ENCODE measurements at places on chromosomes 2 and 18. TPM values are rescaled to one million over a fixed set of nuclear protein-coding genes. Genes with fewer than 3 reads are reported as not detected.

DNA sequence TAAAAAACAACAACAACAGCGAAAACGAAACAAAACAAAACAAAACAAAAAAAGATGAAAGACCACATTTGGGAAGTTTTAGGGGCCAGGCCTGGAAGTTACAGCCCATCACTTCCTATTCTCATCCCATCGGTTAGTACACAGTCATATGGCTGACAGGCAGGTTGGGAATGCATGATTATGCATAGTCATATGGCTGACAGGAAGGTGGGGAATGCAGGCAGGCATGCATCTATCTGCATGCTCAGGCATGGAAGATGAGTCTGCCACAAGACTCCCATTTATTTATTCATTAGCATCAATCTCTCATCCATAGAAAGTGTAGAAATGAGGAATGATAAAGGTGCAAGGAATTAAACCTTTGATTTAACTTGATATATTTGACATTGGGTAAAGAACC is 325.3 kb upstream of the MEX3C start:
- DNase-seq: no peak
- H3K36me3 ChIP-seq: no peaks in the 10 kb centered on the region
- no peak overlapping the region for H3K4me3 ChIP-seq
- H3K27me3 ChIP-seq: no peaks in the 10 kb centered on the region
- no peaks in the 10 kb centered on the region for H3K4me1 ChIP-seq

GRCh38 chr2:232367591-232368233 is 10.8 kb upstream of the ALPP start:
- no peak overlapping the region for H3K27ac ChIP-seq
- H3K4me3 ChIP-seq: no peak overlapping the region
- no peaks in the 10 kb centered on the region for H3K27me3 ChIP-seq

DNA sequence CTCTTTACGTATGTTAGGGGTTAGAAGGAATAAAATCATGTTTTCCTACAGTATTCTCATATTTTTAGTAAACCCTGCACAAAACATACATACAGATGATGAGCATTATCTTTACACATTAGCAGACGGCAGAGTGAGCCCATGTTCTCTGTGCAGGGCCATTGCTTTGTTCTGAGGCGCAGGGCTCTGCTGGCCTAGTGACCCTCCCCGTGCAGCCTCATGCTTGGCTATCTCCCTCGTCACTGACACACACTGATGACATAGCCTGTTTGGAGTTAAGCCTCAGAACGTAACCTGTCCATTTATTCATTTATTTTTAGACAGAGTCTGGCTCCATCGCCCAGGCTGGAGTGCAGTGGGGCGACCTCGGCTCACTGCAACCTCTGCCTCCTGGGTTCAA is 115.9 kb upstream of the FOSL2 start:
- H3K4me1 ChIP-seq: no peaks in the 10 kb centered on the region
- DNase-seq: no peak
- no peaks in the 10 kb centered on the region for H3K36me3 ChIP-seq

- no peaks in the 10 kb centered on the region for H3K27me3 ChIP-seq
- no peak for DNase-seq
- no peaks in the 10 kb centered on the region for H3K4me1 ChIP-seq
- H3K27ac ChIP-seq: no peak overlapping the region
- H3K36me3 ChIP-seq: no peaks in the 10 kb centered on the region
- no peak overlapping the region for H3K4me3 ChIP-seq
These were observed 525.9 kb upstream of the ZNF804A start for GRCh38 chr2:184072470-184072869.

DNA sequence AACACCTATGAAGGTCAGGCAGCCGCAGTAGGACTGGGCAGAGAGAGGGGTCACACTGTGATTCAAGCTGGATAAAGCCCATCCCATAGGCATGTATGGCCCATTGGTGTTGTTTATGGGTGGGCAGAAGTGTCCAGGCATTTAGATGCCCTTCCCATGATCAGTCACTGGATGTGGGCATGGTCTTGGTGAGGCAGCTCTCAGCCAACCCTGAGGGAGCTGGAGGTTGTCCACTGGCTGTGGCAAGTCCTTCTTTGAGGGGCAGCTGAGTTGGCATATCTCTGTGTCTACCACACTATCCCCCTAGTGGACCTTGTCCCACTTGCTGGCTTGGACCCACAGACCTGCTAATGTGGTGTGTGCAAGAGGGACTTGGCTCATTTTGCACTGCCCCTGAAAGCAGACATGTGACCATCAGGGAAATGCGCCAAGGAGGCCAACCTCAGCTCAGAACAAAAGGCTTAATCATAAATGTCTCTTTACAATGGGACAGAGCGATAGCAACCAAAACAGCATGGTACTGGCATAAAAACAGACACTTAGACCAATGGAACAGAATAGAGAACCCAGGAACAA is 82.0 kb downstream of the TMEM17 start:
- no peaks in the 10 kb centered on the region for H3K36me3 ChIP-seq
- no peaks in the 10 kb centered on the region for H3K4me1 ChIP-seq
- no peak overlapping the region for H3K27ac ChIP-seq
- no peak overlapping the region for H3K4me3 ChIP-seq

DNA sequence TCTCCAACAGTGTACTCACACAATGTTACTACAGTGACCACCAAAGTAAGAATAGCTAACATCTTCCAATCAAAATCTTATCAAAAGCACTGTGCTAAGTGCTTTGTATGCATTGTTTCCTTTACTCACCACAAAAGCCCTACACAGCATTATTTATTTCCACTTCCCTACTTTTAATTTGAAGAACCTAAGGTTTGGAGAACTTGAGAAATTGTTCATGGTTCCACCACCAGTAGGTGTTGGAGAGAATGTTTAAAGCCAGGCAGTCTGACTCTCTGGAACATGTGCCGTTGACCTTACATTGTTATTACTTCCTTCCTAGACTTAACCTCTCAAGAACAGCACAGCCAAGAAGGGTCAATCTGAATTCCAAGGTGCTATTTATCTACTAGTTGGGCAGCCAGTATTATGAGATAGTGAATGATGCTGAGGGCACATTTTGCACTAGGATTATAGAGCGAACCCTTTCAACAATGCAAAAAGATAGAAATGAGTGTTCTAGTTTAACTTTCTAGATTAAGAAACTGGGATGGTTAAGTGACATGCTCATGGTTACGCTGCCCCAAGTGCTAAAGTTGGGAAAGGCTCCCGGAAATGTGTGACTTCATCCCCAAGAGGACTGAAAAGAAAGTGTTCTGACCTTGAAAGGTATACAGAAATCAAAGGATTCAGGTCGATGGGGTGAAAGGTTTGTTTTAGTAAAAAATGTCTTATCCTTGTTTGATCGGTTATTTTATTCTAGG is 55.2 kb upstream of the FAM136A start:
- H3K27me3 ChIP-seq: no peaks in the 10 kb centered on the region
- DNase-seq: no peak
- H3K4me1 ChIP-seq: no peaks in the 10 kb centered on the region
- H3K4me3 ChIP-seq: no peak overlapping the region

DNA sequence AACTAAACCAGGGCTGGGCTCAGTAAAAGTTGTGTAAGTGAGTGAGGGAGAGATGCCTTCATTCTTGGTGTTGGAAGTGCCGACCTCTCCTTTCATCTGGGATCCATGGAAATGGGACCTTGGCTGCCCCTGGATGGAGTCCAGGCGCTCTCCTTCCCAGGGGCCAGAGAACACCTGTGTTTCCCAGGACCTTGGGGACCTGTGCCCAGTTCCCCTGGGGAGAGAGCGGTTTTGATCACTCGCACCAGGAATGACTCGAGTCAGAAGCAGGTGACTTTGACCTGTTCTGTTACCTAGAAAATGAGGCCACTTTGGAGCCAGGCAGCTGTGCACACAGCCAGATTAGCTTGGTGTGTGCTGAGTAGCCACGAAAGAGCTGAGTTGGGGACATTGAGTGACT is 97.3 kb downstream of the SH3BP4 start:
- DNase-seq: peak; percentile 98
- H3K27me3 ChIP-seq: no peaks in the 10 kb centered on the region
- peaks cover 5% of the 10 kb centered on the region for H3K36me3 ChIP-seq
- peak overlapping the region; percentile 96 for H3K27ac ChIP-seq
- peaks cover 96% of the 10 kb centered on the region for H3K4me1 ChIP-seq
- no peak overlapping the region for H3K4me3 ChIP-seq

- DNase-seq: no peak
- no peak overlapping the region for H3K4me3 ChIP-seq
- no peak overlapping the region for H3K27ac ChIP-seq
- no peaks in the 10 kb centered on the region for H3K36me3 ChIP-seq
- H3K27me3 ChIP-seq: no peaks in the 10 kb centered on the region
- H3K4me1 ChIP-seq: no peaks in the 10 kb centered on the region
These were observed 928.7 kb downstream of the SLC4A3 start for GRCh38 chr2:220555961-220556630.

DNA sequence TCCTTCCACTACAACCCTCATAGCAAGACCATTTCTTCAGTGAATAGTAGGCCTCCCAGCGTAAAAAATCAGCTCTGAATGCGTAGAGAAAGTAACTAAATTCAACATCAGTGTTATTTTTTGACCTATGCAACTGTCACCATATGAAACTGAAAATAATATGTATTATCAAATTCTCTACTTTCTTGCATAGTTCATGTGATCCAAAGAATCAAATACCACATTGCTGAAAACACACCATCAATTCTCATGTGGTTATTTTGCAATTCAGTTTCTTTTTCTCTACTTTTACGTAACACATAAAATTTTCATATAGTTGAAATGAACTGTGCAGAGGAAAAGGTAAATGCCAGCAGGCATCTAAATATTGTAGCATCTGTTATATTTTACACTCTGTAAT is 208.5 kb upstream of the SPOPL start:
- H3K27me3 ChIP-seq: no peaks in the 10 kb centered on the region
- no peaks in the 10 kb centered on the region for H3K4me1 ChIP-seq
- no peak overlapping the region for H3K27ac ChIP-seq
- DNase-seq: no peak
- no peaks in the 10 kb centered on the region for H3K36me3 ChIP-seq

- H3K27ac ChIP-seq: no peak overlapping the region
- H3K4me1 ChIP-seq: peaks cover 7% of the 10 kb centered on the region
- DNase-seq: no peak
- no peak overlapping the region for H3K4me3 ChIP-seq
- no peaks in the 10 kb centered on the region for H3K27me3 ChIP-seq
These were observed 15.1 kb downstream of the DOCK10 start for GRCh38 chr2:225027061-225027762.

DNA sequence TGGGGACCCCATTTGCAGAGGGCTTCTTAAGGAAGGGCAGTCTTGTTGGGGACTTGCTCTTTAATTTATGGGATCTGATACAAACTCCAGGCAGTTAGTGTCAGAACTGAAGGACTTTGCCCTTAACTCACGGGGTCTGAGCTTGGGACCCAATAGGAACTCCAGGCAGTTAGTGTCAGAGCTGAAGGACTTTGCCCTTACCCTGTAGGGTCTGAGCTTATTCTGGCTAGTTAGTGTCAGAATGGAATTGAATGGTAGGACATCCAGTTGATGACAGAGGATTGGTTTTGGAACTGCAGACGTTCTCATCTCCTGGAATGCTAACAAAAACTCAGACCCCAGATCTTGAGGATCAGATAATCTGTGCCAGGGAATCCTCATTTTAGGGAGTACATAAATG is 256.9 kb upstream of the COPS8 start:
- no peaks in the 10 kb centered on the region for H3K36me3 ChIP-seq
- no peak overlapping the region for H3K27ac ChIP-seq
- no peak for DNase-seq
- no peaks in the 10 kb centered on the region for H3K27me3 ChIP-seq
- H3K4me1 ChIP-seq: peaks cover 72% of the 10 kb centered on the region

GRCh38 chr2:352696-353095 is 64.8 kb upstream of the ALKAL2 start:
- H3K4me1 ChIP-seq: no peaks in the 10 kb centered on the region
- H3K4me3 ChIP-seq: no peak overlapping the region
- H3K27me3 ChIP-seq: no peaks in the 10 kb centered on the region
- DNase-seq: no peak
- H3K27ac ChIP-seq: no peak overlapping the region
- no peaks in the 10 kb centered on the region for H3K36me3 ChIP-seq

DNA sequence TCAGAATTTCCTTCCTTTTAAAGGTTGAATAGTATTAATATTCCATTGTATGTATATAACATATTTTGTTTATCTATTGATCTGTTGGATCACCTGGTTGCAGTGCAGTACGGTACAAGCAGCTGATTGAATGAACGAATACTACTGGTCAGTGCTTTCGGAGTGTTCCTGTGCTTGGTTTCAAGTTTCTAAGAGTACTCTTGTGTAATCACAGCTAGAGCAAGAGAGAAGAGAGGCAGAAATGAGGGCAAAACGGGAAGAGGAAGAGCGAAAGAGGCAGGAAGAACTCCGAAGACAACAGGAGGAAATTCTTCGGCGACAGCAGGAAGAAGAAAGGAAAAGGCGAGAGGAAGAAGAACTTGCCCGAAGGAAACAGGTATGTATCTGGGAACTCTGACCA is 40.3 kb upstream of the KCNJ13 start:
- H3K36me3 ChIP-seq: peaks cover 41% of the 10 kb centered on the region
- no peak overlapping the region for H3K4me3 ChIP-seq
- no peaks in the 10 kb centered on the region for H3K4me1 ChIP-seq
- no peak for DNase-seq

DNA sequence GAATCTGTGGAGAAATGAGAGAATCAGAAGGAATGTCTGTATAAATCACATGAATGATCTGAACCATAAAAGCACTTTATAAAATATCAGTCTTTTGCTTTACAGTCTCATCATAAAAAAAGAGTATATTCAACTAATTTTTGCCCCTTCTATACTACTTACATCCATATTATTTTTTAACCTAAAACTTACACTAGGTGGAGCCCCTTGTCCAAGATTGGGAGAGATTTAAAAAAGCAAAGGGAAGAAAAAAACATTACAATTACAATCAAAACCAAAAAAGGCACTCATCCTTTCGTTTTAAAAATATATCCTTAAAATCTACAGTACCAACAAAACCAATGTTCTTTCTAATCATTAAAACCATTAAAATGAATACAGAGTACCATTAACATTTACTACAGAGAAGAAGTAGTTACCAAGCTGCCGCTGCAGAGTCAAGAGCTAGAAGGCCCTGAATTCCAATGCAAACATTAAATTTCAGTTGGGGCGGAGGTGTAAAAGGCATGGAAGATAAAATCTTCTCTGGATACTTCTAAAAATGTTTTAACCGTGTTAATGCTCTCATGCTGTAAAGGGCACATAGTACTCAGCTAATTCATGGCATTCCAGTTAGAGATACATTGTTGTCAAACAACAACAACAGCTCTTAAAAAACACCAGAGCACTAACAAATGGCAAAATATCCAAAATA is 56.7 kb upstream of the EPB41L3 start:
- H3K27ac ChIP-seq: no peak overlapping the region
- H3K4me1 ChIP-seq: no peaks in the 10 kb centered on the region
- H3K36me3 ChIP-seq: no peaks in the 10 kb centered on the region

GRCh38 chr2:42752314-42752713 is 11.6 kb downstream of the OXER1 start:
- no peaks in the 10 kb centered on the region for H3K27me3 ChIP-seq
- H3K36me3 ChIP-seq: no peaks in the 10 kb centered on the region
- no peak for DNase-seq
- no peak overlapping the region for H3K27ac ChIP-seq
- H3K4me3 ChIP-seq: no peak overlapping the region

The ZNF892 gene
- total RNA-seq: 3.6 TPM

The CCDC85A gene
- 2.6 TPM for total RNA-seq

The C1GALT1C1L gene
- not detected for total RNA-seq

The ZNF24 gene
- total RNA-seq: 18.5 TPM

The MAP3K19 gene
- total RNA-seq: not detected

The CDH19 gene
- total RNA-seq: 1.3 TPM

The CTAGE1 gene
- not detected for total RNA-seq
